GM23248 (cell line): ENCODE measurements at places on chromosomes 3 and 15. TPM values are rescaled to one million over a fixed set of nuclear protein-coding genes. Genes with fewer than 3 reads are reported as not detected.
A peak's percentile ranks its signal among the peaks of the same experiment; 100 is the strongest.

DNA sequence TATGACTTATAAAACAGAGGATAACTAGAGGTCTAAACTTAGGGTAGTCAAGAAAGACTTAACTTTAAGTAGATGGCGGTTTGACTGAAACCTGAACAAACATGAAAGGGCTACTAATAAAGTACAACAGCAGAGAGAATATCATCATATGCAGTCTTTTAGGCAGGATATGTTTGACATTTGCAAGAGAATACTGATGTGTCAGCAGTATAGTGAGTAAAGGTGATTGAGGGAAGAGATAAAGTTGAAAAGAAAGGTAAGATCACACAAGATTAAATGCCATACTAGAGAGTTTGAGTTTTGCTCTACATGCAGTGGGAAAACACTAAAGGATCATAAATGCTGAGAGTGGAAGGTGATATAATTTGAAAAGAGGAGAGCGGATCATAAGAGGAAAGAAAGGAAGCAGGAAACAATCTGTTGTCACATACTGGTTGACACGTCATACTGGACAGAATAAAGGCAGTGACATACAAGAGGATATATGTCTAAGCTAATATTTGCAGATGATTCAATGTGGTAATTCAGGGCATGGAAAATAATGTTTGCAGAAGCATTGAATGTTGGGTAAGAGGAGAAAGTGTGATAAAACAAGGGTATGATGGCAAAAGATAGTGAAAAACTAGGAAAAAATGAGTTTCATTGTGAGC is 223.0 kb downstream of the EPHA6 start:
- no peak overlapping the region for H3K4me3 ChIP-seq
- no peaks in the 10 kb centered on the region for H3K27me3 ChIP-seq
- H3K27ac ChIP-seq, result no peak overlapping the region
- H3K4me1 ChIP-seq, result no peaks in the 10 kb centered on the region
- no peaks in the 10 kb centered on the region for H3K36me3 ChIP-seq
- DNase-seq, result no peak

Gene ERICH6
- not detected in 2 replicates for total RNA-seq

Gene LRRC2
- 10.6 and 10.8 TPM in 2 replicates for total RNA-seq

DNA sequence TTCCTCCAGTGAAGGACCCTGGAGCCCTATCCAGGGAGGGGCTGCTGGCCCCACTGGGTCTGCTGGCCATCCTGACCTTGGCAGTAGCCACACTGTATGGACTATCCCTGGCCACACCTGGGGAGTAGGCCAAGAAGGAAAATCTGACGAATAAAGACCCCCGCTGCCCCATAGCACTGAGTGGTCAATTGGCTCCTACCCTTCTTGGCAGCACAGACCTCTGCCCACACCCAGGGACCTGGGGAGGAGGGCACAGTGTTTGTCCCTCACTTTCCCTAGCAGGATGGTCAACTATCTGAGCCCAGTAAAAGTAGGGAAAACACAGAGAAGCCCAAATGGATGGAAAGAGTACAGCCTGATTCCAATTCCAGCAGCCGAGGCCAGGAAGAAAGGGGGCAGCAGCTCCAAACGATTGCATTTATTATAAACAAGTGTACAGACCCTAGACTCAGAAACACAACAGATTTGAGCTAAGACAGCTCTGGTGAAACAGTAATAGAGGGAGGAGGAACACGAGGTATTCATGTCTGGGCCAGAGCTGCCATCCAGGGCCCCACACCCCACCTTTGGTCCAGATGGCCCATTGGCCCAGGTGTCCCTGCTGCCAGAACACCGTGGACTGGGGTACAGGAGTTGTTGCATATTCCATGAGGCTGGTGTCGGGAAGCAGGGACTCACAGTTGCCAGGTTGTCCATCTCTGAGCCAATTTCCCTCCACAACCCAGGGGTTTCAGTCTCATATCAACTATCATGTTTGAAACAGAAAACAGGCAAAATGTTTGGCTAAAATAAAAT is 21.1 kb downstream of the ATRIP start:
- H3K4me3 ChIP-seq, result peak overlapping the region; percentile 73; the same call in 1 of the 2 replicates
- no peak for DNase-seq
- peaks cover 6% of the 10 kb centered on the region; the same call in 1 of the 2 replicates for H3K36me3 ChIP-seq
- peak overlapping the region; percentile 99 for H3K27ac ChIP-seq

GRCh38 chr3:145118303-145118702 is 1042.7 kb downstream of the PLOD2 start:
- no peak overlapping the region for H3K27ac ChIP-seq
- no peak overlapping the region for H3K4me3 ChIP-seq
- DNase-seq, result no peak
- no peaks in the 10 kb centered on the region for H3K27me3 ChIP-seq
- H3K4me1 ChIP-seq, result no peaks in the 10 kb centered on the region
- H3K36me3 ChIP-seq, result no peaks in the 10 kb centered on the region

Gene GABRG3
- total RNA-seq, result not detected in 2 replicates

Gene BSN
- total RNA-seq, result under 0.01 TPM in 2 replicates

Gene BHLHE40
- 27.6 and 33.9 TPM in 2 replicates for total RNA-seq

Gene CHL1
- not detected in 2 replicates for total RNA-seq

- H3K4me1 ChIP-seq, result peaks cover 13% of the 10 kb centered on the region; the same call in 1 of the 2 replicates
- no peak overlapping the region for H3K4me3 ChIP-seq
- H3K36me3 ChIP-seq, result no peaks in the 10 kb centered on the region
- peak; percentile 55 for DNase-seq
- 0 out of 2 replicates have a peak overlapping the region, but pooled peaks have one; percentile 5 for H3K27ac ChIP-seq
- no peaks in the 10 kb centered on the region for H3K27me3 ChIP-seq
Measured at GRCh38 chr3:177946936-177947335, 589.3 kb upstream of the KCNMB2 start.

GRCh38 chr15:68819495-68820294 is 1.0 kb downstream of the ANP32A start:
- DNase-seq, result peak; percentile 73
- peaks cover 22% of the 10 kb centered on the region for H3K4me1 ChIP-seq
- no peaks in the 10 kb centered on the region for H3K27me3 ChIP-seq
- peak overlapping the region; percentile 89 for H3K4me3 ChIP-seq
- H3K36me3 ChIP-seq, result no peaks in the 10 kb centered on the region

- no peak for DNase-seq
- H3K27ac ChIP-seq, result no peak overlapping the region
- H3K4me1 ChIP-seq, result no peaks in the 10 kb centered on the region
- H3K27me3 ChIP-seq, result peaks cover 9% of the 10 kb centered on the region
Measured at GRCh38 chr3:10585945-10586344, 80.6 kb upstream of the ATP2B2 start.

Gene TNNC1
- total RNA-seq, result not detected in 2 replicates
